ENCODE measurements at places on chromosomes 16 and 17.

DNA sequence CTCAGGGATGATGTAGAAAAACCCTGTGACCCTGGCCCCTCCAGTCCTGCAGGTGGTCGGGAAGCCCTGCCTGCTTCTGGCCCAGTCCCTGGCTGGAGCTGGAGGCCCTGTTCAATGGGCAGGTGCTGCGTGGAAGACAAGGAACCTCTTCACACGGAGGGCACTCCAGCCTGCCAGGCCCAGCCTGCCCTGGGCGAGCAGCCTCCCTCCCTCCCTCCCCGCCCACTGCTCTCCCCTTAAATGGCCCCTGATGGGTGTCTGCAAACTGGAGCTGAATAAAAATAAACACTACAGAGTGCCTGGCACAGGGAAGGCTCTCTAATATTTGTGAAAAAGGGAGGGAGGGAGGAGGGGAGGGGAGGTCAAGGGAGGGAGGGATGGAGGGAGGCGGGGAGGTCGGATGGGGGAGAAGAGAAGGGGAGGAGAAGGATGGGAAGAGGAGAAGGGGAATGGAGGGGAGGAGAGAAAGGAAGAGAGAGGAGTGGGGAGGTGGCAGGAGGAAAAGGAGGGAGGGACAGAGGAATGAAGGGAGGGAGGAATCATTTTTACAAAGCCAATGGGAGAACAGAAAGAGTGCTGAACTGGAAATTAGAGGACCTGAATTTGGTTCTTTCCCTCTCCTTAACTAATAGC is 222.8 kb upstream of the TNRC6C start:
- DNase-seq = no peak

DNA sequence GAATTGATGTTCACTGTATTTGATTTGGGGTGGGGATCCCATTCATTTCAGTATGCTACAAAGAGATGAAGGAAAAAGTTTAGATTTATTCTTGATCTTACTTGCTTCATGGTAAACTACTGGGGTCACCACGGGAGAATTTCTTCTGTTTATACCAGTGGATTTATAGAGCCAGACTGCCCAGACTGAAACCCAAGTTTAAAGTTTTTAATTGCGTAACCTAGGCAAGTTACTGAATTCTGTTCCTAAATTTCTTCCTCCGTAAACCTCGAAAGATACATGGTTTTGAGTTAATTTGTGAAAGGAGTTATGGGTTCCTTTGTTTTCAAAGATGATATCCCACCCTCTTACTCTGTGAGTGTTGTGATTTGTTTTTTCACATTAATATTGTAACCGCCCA is 26.4 kb downstream of the PIGL start:
- no peak for DNase-seq

DNA sequence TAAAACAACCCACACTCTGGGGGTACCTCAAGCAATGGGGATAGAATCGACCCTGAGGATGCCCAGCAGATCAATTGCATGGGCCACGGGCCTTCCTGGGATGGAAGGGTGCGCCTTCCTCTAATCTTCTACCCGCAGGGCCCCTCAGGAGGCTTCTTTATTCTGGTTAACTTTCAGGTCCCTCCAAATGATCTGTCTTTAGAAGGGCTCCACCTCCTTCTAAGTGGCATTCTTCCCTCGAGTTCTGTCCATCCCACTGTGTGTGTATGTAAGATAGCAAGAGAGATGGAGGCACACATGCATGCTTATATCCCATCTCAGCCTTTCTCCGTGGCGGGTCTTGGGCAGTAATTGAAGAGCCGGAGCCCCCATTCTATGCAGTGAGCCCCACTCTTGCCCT is 125.7 kb downstream of the MRM1 start:
- DNase-seq = no peak

GRCh38 chr17:60335289-60335688 is 56.6 kb downstream of the USP32 start:
- DNase-seq = no peak

DNA sequence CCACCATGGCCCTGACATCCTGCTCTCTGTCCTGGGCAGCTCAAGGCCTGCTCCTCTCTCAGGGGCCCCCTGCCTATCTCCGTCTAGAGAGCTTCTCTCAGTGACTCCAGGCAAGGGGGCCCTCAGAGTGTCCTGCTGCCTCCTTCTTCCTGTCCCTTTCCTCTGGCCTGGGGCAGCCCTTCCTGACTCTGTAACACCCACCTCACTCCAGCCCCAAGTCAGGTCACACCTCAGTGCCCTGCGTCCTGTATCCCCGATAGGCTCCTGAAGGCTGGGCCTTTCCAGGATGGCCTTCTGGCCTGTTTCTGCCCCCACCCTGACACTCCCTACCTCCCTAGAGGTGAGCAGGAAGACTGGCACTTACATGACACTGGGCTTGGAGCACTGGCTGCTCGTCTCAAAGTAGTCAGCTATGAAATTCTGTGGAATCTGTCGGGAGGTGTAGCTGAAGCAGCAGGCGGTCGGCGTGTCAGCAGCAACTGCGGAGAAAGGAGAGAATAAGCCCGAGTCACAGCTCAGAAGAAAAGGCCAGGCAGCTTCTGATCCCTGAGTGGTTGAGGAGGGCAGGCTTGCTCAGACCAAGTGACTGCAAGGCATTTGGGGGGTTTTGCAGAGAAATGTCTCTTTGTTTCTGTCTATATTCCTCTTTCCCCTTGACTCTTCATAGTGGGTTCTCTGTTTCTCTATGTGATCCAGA is 976 bp downstream of the CCL3L1 start:
- no peak for DNase-seq

DNA sequence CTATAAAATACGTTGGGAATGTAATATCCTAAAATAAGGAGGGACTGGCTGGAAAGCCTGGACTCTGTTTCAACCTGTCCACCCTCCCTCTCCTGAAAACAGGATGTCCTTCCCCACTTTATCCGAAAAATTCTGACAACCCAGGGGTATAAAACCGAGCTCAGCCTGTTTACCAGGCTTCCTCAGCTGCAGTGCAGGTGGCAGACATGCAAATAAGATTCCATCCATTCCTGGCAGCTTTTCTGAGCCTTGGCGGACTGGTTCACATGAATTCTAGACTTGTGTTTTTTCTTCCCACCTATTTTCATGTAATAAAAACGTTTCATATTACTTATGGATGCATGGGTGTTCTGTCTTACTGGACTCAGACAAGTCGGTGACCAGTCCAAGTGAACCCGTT is 479.3 kb downstream of the KCNJ18 start:
- no peak for DNase-seq

- no peak for DNase-seq
These were observed 13.2 kb upstream of the NUP93 start for GRCh38 chr16:56716761-56717160.

DNA sequence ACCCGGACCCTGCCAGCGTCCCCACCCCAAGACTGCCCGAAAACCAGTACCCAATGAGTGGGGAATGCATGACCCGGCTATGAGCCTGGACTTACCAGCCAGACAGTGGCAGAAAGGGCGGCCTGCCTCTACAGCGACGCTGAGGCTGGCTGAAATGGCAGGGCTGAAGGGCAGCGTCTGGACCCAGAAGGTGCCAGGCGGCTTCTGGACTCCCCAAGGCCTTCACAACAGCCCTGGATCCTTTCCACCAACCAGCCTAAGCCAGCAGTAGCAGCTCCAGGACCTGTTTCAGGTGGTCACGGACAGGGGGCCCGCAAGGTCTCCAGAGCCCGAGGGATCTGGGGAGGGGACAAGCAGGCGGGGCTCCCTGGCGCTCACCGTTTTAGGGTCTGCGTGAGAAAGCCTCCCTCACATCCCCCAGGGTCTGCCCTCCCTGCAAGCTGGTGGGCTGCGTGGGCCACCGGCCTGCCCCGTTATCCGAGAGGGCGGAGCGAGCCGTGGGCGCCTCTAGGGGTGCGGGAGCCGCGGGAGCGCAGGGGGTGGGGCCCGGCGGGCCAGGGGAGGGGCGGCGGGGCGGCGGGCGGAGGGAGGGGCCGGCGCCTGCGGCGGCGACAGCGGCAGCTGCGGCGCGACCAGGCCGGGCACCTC is at the start of gene RIPOR1:
Gene RIPOR1 (plus strand): TSS at position 608 of the 648 bp plus-strand sequence. CDS start 9,618 bp downstream, outside the sequence.
- DNase-seq = no peak

GRCh38 chr16:81933361-81933760 is 77.9 kb downstream of the SDR42E1 start:
- no peak for DNase-seq

GRCh38 chr17:63699638-63700527 is at the start of gene LIMD2:
TSS of gene LIMD2 (minus strand) at chr17:63700125. CDS start at chr17:63699298, 827 bp downstream.
- DNase-seq = peak; percentile 90

DNA sequence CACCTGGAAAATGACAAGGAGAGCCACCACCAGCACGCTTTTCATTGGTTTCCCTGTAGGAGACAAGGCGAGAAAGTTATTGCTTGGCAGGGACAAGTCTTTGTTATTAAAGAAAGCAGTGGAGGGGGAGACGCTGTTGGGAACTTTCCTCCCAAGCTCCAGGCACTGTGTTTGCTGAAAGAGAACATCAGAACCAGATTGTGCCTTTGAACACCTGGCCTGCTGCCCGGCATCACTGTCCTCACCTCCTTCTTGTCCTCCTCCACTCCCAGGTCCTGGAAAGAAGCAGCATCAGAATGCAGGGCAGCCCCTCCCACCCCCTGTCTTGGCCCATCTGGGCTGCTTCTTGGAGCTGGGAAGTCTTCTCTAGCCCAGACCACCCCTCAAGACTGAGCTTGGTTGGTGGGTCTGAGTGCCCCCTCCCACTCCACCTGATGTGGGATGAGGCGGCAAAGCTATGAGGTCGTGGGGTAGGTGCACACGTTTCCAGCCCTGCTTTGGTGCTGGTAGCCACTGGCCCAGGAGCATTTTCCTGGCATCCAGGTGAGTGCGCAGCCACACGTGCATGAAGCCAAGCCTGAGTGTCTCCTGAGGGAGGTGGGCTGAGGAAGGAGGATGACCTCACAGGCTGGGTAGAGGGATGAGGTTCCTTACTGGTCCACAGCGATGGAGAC is 6.2 kb downstream of the CCR7 start:
- no peak for DNase-seq

- no peak for DNase-seq
These were observed 677 bp downstream of the DEF8 start for GRCh38 chr16:89949121-89949742.

DNA sequence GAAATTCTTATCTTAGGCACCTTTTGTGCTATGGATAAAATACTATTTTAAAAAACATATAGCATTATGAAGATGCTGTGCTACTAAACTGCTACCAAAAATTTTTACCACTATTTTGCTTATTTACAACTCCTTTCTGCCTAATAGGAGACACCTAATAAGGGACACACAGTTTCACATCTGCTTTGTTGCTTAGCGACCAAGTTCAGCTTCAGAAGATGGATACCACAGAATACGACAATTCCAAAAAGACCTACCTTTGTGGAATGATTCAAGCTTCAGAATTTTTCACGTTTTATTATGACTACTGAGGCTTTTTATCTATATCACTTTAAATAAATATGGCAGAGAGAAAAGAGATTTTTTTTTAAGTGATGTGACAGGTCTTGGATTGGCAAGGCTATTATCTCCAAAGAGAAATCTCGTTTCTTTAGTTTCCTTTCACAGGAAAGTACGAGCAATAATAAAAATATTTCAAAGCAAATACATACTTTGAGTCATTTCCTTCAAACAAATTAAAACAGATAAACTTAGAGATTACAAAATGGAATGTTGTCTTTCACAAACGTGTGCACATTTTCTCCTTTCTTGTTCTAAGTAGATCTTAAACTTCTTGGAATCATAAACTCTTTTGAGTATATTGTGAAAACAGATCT is 35.4 kb downstream of the SPAG9 start:
- DNase-seq = peak; percentile 13

- no peak for DNase-seq
These were observed 47.6 kb downstream of the SEC14L1 start for GRCh38 chr17:77188084-77189066.

DNA sequence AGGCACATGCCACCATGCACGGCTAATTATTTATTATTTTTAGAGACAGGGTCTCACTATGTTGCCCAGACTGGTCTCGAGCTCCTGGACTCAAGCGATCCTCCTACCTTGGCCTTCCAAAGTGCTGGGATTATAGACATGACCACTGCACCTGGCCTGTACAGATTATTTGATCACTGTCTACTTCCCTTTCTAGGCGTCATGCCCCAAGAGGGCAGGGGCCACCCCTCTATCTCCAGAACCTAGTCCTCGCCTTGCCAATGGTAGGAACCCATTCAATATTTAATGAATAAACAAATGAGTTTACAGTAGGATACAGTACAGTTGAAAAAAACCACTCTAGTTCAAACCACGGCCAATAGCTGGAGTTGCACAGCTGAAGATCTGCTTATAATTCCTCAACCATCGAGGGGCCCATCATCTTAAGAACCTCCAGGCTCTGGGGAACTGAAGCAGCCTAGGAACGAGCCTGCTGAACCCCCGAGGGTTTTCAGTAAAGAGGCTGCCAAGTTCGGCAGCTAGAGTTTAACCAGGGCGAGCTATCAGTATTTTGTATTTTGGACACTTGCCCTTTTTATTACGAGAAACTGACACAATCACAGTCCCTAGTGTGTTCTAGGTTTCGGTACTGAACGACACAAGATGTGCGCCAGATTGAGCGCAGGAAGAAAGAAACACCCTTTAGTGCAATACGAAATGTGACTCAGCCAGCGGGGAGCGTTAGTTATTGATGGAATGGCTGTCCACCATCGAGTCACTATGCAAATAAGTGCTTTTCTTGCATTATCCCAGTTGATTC is 14.6 kb downstream of the ADCY9 start:
- no peak for DNase-seq

GRCh38 chr16:85750146-85750826 is 610 bp downstream of the C16orf74 start:
- no peak for DNase-seq

GRCh38 chr17:55794725-55795482 is 44.1 kb downstream of the PCTP start:
- DNase-seq = no peak

GRCh38 chr16:3008690-3009037 is 4.1 kb upstream of the CLDN9 start:
- DNase-seq = no peak

DNA sequence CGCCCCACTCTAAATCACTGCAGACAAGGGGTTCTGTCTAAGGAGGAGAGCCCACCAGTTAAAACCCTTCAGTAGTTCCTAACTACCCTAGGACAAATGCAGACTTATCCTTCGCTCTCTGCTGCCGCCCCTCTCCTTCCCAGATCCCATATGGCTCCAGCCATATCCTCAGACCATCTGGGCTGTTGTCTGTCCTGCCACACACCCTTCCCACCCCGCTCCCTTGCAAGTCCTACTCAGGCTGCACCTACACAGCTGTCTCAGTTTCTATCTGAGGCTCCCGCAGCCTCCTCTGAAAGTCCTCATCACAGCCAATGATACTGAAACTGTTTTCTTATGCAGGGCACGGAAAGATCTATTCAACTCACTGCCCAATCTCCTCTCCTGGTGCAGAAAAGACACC is 720 bp upstream of the BCKDK start:
- no peak for DNase-seq

- DNase-seq = no peak
These were observed 20.1 kb downstream of the CHMP1A start for GRCh38 chr16:89637379-89637778.

All from CD4-positive, alpha-beta T cell treated with Interleukin-4 for 4 hours (primary cell).